ENCODE measurements at places on chromosomes 12 and 14.

DNA sequence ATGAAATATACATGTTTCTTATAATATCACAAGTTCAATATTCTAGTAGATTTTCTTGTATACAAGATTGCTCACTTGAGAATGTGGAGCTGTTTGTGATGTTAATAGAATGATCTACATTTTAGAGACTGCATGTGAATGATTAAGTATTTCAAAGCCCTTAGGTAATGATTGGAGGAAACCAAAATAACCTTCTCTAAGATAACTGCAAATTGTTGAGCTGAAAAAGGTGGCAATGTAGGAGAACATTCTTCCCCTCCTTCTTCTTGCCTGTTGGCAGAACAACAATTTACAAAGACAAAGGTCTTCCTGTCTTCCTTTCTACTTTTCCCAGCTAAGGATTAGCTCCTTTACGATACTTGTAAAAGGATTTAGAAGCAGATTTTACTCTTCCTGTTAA is 2.0 kb upstream of the CLEC6A start:
- no peak for DNase-seq

- no peak for DNase-seq
Measured at GRCh38 chr12:132023658-132024057, 73.9 kb downstream of the EP400 start.

DNA sequence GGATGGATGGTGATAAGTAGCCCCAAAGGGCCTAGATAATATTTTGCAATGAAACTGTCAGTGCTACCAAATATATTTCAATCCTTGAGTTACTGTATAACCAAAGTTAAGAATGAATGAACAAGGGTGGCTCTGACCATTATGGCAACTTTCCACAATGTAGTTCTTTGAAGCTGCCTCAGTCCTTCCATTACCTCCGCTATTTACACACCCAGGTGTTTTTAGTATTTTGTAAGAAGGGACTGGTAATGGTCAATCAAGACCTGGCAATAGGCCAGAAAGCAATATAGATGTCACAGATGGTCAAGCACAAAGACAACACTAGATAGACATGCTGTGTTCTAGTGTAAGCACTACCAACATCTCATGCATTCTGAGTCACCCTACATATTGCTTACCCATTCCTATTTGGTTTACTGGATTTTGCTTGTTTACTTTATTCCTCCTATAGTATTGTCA is 16.3 kb downstream of the DUSP16 start:
- no peak for DNase-seq

- DNase-seq: no peak
Measured at GRCh38 chr12:6818645-6819044, 3.0 kb upstream of the GPR162 start.

GRCh38 chr14:55592436-55592835 is 12.4 kb downstream of the KTN1 start:
- DNase-seq: no peak

DNA sequence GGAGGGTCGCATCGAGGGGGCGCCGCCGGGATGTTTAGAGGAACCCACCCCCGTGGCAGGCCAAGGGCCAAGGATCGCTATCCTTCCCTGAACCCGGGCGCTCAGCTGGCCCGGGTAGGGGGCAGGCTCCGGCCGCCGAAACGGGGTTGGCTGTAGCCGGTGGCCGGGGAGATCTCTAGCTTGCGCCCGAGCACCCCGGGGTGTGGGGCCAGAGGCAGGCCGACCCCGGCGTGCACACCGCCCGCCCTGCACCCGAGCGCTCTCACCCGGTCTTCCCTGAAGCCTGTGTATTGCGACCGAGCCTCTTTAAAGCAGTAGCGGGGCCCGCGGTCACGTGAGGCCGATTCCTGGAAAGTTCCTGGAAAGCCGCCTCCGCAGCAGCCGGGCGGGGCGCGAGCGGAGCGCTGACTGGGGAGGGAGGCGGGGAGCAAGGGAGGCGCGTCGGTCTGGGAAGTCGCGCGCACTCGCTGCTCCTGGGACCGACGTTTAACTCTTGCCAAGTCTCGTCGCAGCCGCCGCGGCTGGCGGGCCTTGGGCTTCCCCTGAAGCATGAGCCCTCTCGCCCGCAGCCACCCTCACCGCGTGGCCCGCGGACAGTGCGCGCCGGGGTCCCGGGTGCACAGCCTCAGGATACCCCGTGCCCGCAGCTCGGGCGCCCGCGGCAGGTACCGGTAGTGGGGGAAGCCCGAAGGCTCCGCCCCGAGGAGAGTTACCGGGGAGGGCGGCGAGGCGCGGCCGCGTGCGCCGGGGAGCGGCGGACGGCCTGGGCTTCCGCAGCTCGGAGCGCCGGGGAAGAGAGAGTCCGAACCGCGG is 1.7 kb upstream of the SOCS2 start:
- peak; percentile 80 for DNase-seq

DNA sequence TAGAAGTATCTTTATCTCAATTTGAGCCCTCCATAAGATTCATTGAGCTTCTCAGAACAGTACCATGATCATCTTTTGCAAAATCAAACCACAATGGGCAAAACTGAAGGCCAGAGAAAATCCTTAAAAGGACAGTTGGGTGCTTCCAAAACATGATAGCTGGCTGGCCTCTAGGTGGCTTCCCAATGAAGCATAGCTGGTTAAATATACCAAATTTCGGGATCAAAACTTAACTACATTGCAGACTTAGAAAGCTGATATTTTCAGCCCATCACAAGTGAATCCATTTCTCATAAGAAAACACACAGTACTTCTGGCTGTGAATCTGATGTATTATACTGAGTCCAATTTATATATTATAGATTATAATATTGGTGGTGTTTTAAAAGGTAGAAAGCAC is 15.3 kb upstream of the PIK3C2G start:
- no peak for DNase-seq

Data from stimulated activated CD8-positive, alpha-beta memory T cell treated with anti-CD3 and anti-CD28 coated beads, Interleukin-12 subunit alpha, Interleukin-12 subunit beta, amount 100 ng/mL, for 4 hours (primary cell).